ENCODE measurements at places on chromosomes 3 and 15.
A peak's percentile ranks its signal among the peaks of the same experiment; 100 is the strongest.

GRCh38 chr15:92611995-92612745 is 43.4 kb downstream of the FAM174B start:
- no peak for DNase-seq

DNA sequence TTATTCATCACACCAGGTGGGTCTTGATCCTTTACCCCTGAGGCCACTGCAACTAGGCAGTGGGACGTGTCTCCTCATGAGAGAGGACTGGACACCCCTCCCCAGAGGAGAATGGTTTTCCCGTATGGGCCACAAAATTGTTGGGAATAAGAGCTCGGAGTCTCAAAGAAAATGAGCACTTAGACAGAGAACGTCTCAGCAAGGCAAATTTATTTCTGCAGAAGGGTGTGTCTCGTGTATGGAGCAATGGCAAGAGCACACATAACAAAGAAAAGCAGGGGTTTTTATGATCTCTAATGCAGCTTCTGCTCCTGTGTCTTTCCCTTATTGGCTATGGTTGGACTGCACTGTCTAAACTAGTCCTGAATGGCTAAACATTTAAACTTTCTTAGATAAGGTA is 803.5 kb downstream of the PLOD2 start:
- DNase-seq, result no peak

GRCh38 chr3:175093748-175094147 is 234.6 kb downstream of the NAALADL2 start:
- DNase-seq, result no peak

DNA sequence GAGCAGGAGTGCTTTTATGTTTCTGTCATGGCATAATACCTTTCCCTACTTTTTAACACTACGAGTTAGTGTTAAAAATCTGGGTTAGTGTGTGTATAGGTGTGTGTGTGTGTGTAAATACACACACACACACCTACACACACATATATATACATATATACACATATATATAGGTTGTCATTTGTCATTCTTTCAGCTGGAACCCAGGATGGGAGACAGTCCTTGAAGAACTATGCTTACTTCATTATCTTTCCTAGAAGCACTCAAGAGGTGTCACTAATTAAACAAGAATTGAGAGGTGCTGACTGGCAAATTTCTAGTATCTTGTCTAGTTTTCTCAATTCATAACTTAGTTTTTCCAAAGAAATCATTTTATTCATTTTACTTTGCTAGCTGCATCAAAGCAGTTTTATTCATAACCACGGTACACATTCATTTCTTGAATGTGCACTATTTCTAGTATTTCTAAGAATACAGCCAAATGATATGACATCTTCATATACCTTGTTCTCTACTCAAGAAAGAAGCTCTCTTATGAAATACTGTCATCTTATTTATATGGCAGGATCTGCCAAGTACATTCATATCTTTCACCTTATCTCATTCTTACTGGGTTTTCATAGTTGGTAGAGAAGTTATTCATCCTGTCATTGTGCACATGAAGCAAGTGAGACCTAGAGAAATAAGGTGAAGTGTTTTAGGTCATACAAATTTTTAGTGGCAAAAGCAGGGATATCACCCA is 46.6 kb downstream of the ISL2 start:
- DNase-seq, result no peak

- DNase-seq, result no peak
Observed at GRCh38 chr3:197795200-197795599, 4.1 kb downstream of the LRCH3 start.

GRCh38 chr3:38497031-38497430 is 891 bp downstream of the EXOG start:
- no peak for DNase-seq

DNA sequence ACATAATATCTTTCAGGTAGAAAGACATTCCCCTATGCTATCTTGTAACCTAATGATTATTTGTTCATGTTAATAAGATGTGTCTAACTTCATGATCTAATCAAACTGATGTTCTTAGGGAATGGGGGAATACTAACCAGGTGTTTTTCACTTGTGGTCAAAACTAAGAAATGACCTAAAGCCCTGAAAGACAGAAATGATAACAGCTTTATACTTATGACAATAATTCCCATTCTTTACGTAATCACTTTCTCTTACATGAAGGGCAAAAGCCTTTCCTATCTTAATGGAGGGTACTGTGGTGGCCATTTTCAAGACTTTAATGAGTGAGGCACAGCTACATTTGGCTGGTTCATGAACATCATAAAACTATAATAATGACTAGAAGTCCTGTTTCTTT is 33.9 kb upstream of the MEIS2 start:
- DNase-seq, result no peak

DNA sequence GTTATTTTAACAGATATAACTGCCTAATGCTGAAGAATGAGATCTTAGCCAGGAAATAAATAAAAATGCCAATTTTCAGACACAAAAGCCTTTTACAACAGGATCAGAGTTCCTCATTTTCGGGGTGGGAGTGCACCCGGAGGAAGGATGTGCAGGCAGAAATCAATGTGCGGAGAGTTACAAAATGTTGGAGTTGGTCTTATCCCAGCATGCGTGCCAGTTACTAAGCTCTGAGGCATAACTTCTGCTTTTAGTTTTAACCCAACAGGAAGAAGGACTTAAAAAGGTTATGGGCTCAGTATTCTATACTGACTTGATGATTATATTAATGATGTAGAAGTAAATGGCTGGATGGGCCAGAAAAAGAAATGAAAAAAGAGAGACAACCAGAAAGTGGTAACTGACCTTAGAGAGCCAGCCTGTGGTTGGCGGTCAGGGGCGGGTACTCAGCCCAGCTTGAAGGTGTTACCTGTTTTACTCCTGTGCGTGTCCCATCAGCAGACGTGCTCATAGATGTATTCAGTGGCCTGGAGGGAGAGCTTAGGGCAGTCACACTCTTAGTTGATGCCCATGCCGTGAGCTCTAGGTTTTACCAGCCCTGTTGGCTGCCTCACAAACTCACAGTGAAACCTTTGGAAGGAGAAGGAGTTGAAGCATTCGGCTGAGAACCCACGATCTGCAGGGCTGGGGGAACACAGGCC is 164.7 kb downstream of the SV2B start:
- DNase-seq, result no peak

DNA sequence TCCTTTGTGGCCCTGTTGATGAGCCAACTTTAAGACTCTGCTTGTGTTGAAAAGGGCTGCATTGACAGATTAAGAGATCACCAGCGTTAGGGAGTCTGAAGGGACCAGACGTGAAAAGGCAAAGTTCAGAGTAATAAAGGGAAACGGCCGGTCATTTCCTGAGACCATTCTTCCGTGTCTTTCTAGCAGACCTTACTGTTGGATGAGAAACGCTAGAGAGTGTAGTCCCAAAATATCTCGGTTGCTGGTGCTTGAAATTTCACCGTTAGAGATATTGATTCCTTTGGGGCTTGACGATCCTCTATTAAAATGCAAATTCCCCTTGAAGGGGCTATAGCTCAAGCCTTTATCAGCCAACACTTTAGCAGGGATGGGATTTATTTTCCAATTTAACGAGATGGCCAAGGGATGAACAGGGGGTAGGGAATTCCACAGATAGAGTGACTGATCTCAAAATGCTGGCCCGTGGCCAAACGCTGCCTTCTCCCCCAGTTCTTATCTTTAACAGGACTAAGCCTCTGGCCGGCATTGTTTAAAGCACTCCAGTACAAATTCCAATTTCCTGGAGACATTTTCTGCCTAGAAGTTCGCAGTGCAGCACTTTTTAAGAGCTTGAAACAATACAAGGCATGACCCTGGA is 250.4 kb downstream of the TJP1 start:
- no peak for DNase-seq

DNA sequence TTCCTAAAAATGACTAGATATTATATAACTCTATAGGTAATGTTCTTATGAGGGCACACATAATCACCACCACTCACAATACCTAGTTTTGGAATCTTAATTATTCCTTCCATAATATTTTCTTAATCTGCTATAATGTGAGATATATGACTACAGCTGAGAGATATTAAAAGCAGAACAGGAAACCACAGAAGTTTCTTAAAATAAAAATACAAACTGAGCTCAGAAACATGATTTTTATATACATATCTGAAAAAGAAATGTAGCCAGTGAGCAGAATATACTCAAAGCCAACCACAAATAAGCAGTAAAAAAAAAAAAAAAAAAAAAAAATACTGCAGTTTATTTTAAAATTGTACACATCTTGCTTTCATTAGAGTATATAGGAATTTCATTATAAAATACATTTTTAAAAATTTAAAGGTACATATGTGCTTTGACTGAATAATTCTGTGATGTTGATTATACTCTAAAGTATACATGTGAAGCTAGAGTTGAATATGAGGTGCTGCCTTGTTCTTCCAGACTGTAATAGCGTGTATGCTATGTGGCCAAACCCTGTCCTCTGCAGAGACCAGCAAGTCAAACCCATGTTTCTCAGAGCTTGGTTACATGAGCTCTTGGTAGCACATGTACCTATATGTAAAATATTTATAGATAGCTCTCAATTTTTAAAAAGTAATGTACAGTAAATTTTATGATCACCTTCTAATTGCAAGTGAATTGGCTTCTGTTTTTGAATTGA is 175.0 kb downstream of the UBE2E2 start:
- DNase-seq, result no peak

DNA sequence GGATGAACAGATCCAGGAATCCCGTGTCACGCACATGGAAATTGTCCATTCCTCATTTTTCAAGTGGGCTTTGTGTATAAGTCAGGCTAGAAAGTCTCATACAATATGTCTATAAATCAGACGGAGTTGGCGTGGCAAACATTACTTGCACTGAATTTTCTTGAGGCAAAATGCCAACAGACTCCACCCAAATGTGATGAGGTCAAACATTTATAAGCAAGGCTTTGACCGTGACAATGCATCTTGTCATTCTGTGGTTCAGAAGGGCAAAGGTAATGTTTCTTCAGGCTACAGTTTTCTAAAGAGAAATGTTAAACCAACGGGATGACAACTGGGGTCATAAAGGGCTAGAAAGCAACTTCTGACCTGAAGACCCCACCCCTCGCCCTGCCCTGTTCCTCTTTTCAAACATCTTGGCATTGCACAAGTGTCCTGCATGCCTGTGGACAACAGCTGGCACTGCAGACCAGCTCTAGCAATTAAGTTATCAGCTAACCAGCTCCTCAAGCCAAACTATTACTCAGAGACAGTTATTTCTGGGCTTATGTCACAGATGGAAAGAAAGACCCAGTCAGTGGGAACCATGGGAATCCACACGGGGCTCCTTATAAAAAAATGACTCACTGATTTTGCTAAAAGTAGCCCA is 36.5 kb upstream of the SPTBN5 start:
- no peak for DNase-seq

DNA sequence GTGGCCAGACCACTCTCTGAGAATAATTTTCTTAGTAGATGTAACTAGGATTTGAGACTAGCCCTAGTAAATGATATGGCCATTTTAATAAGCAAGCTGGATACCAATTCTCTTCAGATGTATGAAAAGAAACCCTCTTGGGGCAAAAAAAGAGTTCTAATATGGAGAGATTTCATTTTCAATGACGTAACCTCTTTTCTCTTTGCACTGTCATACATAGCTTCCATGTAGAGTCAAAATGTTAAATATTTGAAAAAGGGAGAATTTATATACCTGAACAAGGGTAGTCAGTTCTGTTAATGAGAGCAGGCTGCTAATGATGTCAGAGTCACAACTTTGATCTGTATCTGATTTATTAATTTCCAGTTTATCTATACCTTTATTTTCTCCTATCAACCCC is 120.0 kb downstream of the KBTBD8 start:
- DNase-seq, result no peak

- peak; percentile 72 for DNase-seq
Observed at GRCh38 chr3:111070772-111071256, 802 bp upstream of the NECTIN3 start.

DNA sequence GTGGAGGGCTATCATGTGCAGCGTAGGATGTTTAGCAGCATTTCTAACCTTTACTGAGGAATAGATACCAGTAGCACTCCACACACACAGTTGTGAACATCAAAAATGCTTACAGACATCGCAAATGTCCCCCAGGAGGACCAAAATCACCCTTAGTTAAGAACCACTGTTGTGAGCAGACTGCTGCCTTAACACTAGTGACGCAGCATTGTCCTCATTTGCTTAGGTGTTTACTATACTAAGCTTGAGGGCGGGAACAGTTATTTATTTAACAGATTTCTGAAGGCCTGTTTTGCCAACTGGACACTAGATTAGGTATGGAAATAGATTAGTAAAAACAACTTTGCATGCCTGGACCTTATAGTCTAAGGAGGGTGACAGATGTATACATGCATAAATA is 2.3 kb downstream of the PPP2R3A start:
- DNase-seq, result no peak

- no peak for DNase-seq
Observed at GRCh38 chr3:32820971-32821685, 3.3 kb downstream of the TRIM71 start.

DNA sequence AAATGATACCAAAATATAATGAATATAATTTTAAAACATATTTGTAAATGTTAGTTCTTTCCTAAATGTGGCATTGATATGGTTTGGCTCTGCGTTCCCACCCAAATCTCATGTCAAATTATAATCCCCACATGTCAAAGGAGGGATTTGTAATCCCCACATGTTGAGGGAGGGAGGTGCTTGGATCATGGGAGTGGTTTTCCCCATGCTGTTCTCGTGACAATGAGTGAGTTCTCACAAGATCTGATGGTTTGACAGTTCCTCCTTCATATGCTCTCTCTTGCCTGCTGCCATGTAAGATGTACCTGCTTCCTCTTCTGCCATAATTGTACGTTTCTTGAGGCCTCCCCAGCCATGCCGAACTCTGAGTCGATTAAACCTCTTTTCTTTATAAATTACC is 12.0 kb downstream of the CGGBP1 start:
- DNase-seq, result no peak

- DNase-seq, result no peak
Observed at GRCh38 chr3:139506766-139507165, 30.4 kb upstream of the RBP2 start.

- no peak for DNase-seq
Observed at GRCh38 chr15:59168536-59168935, 38.1 kb upstream of the LDHAL6B start.

- DNase-seq, result no peak
Observed at GRCh38 chr3:192597506-192597905, 129.8 kb downstream of the FGF12 start.

GRCh38 chr15:81276967-81277366 is 47.0 kb downstream of the STARD5 start:
- DNase-seq, result no peak

GRCh38 chr3:42189736-42190135 is 76.2 kb downstream of the CCK start:
- DNase-seq, result no peak

GRCh38 chr3:127351321-127351720 is 63.5 kb upstream of the PRR20G start:
- no peak for DNase-seq

DNA sequence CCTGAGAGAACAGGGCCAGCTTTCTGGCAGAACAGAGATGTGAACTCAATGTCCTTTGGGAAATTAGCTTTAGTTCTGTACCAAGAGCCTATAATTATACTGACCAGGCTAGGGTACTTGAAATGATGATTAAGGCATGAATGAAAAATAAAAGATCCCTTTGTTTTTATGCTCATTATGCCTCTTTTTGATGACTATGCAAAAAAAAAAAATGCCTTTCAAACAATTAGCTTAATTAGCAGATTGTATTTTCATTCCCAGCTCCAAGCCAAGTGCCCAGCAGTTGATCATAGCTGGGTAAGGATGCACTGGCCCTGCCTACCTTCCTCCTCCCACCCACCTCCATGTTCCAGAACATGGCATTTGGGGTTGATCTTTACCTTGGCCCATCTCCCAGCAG is 56.8 kb downstream of the LYZL4 start:
- no peak for DNase-seq

GRCh38 chr15:48794697-48795134 is 16.2 kb downstream of the CEP152 start:
- peak; percentile 19 for DNase-seq
